CD4-positive, alpha-beta T cell (primary cell): ENCODE measurements at places on chromosomes 16 and 17.

GRCh38 chr16:84643180-84643583 is 5.1 kb upstream of the KLHL36 start:
- H3K27me3 ChIP-seq: no peaks in the 10 kb centered on the region
- H3K4me1 ChIP-seq: peaks cover 44% of the 10 kb centered on the region
- H3K36me3 ChIP-seq: no peaks in the 10 kb centered on the region
- H3K4me3 ChIP-seq: no peak overlapping the region
- H3K27ac ChIP-seq: no peak overlapping the region

DNA sequence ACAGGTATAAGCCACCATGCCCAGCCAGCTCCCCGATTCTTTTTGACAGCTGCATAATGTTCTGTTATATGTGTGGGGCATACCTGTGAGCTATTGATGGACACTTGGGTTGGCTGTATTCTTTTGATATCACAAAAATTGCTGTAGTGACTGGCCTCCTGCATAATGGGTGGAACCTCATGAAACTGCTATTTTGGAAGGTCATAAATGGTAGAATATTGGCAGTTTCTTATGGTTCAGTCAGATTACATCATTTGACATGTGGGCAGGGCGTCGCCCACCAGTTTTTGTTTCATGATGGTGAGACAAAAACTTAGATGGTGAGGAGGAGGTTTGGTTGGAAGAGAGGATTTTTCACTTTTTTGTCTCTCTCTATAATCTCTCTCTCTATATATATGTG is 26.7 kb upstream of the POLR3E start:
- H3K4me3 ChIP-seq: no peak overlapping the region
- peaks cover 27% of the 10 kb centered on the region for H3K36me3 ChIP-seq
- DNase-seq: no peak
- no peak overlapping the region for H3K27ac ChIP-seq
- H3K27me3 ChIP-seq: no peaks in the 10 kb centered on the region
- H3K4me1 ChIP-seq: peaks cover 3% of the 10 kb centered on the region

- H3K27me3 ChIP-seq: no peaks in the 10 kb centered on the region
- H3K27ac ChIP-seq: no peak overlapping the region
- H3K4me3 ChIP-seq: no peak overlapping the region
Observed at GRCh38 chr16:58699151-58699550, 14.6 kb upstream of the SLC38A7 start.

- H3K27me3 ChIP-seq: peaks cover 5% of the 10 kb centered on the region
- H3K4me1 ChIP-seq: no peaks in the 10 kb centered on the region
- H3K4me3 ChIP-seq: no peak overlapping the region
- no peaks in the 10 kb centered on the region for H3K36me3 ChIP-seq
- no peak for DNase-seq
- H3K27ac ChIP-seq: no peak overlapping the region
Observed at GRCh38 chr16:14958970-14959369, 15.9 kb upstream of the PDXDC1 start.

GRCh38 chr16:77660311-77660710 is 62.0 kb upstream of the NUDT7 start:
- no peaks in the 10 kb centered on the region for H3K27me3 ChIP-seq
- no peak for DNase-seq
- H3K27ac ChIP-seq: no peak overlapping the region
- H3K4me3 ChIP-seq: no peak overlapping the region
- no peaks in the 10 kb centered on the region for H3K4me1 ChIP-seq

DNA sequence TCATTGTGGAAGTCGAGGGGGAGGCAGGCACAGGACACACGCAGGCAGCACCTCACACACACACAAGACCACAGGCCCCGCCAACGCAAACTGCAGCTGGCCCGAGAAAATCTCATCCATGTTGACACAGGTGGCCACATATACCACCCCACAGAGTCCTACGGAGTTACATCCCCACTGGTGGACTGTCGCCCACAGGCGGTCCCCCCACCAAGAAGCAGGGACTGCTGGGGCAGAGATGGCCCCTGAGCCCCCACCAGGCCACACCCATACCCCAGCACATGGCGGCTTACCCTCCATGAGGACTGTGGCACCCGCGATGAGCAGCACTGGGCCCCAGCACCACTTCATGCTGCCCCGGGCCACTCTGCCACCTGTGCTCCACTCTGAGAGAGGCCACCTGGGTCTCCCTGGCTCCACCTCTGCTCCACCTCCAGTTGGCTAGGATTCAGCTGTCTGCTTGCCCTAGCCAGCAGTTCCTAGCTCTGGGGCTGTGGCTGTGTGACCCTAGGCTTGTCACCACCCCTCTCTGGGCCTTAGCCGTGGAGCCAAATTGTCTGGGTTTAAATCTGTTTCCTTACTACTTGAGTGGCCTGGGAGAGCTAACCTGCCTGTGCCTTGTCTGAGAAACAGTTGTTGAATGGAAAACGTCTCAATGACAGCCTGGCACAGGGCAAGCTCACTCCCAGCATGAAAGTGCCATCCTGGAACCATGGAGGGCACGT is at the start of gene PRSS53:
Gene PRSS53, minus strand, starts transcription at position 485 of the 725 bp plus-strand sequence. Its CDS starts 134 bp downstream, at position 351.
- H3K27me3 ChIP-seq: no peaks in the 10 kb centered on the region
- no peak for DNase-seq
- H3K27ac ChIP-seq: no peak within 1 kb of the TSS
- H3K4me3 ChIP-seq: no peak within 1 kb of the TSS
- peaks cover 11% of the 10 kb centered on the region for H3K4me1 ChIP-seq

GRCh38 chr16:12732600-12732999 is 71.1 kb downstream of the CPPED1 start:
- H3K4me3 ChIP-seq: no peak overlapping the region
- DNase-seq: no peak
- H3K27me3 ChIP-seq: no peaks in the 10 kb centered on the region
- H3K36me3 ChIP-seq: no peaks in the 10 kb centered on the region
- no peak overlapping the region for H3K27ac ChIP-seq

DNA sequence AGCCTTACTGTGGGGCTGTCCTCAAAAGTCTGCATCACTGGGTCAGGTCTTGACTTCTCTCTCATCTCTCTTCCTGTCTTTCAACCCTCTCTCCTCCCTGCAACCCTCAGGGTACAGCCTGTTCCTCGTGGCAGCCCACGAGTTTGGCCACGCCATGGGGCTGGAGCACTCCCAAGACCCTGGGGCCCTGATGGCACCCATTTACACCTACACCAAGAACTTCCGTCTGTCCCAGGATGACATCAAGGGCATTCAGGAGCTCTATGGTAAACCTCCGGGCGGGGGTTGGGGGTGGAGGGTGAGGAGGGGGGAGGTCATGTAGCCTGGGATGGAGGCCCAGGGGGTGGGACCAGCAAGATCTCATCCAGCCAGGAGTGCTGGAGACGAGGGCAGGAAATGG is 12.7 kb downstream of the MMP2 start:
- H3K4me3 ChIP-seq: no peak overlapping the region
- H3K36me3 ChIP-seq: no peaks in the 10 kb centered on the region
- H3K27ac ChIP-seq: no peak overlapping the region

GRCh38 chr17:2050300-2051060 is 4.4 kb upstream of the HIC1 start:
- no peaks in the 10 kb centered on the region for H3K36me3 ChIP-seq
- H3K27ac ChIP-seq: no peak overlapping the region
- peak overlapping the region; percentile 34 for H3K4me3 ChIP-seq

GRCh38 chr16:14004729-14005315 is 66.3 kb upstream of the MRTFB start:
- peaks cover 4% of the 10 kb centered on the region for H3K4me1 ChIP-seq
- H3K36me3 ChIP-seq: no peaks in the 10 kb centered on the region

- H3K4me1 ChIP-seq: no peaks in the 10 kb centered on the region
- H3K27me3 ChIP-seq: no peaks in the 10 kb centered on the region
- no peaks in the 10 kb centered on the region for H3K36me3 ChIP-seq
Observed at GRCh38 chr16:83743241-83743640, 64.5 kb upstream of the HSBP1 start.

DNA sequence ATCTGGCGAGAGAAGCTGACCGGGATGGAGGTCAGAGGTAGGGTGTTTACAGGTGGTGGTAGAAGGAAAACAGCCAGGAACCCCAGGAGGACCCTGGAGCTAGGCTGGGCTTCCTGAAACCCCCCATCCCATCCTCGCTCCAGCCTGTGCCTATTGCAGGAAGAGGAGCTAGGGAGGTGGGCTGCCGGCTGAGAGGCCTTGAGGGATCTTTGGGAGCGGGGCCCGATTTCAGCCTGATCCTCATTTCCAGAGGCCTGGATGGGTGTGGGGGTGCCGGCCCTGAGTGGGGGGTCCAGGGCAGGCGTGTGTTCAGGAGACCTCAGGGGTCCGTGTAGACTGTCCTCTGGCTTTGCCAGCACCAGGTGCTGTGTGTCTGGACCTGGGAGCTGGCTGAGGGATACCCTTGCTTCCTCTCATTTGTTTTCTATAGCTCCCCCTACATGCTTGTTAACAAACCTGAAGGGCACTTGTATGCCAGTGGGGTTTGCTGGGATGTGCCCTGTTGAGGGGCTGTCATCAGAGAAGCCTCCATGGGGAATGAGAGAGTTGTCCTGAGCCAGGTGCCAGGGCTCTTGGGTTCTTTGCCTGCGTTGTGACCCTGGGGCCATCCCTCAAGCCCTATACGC is 18.9 kb upstream of the RAP1GAP2 start:
- no peak overlapping the region for H3K27ac ChIP-seq
- no peaks in the 10 kb centered on the region for H3K36me3 ChIP-seq
- peaks cover 30% of the 10 kb centered on the region for H3K27me3 ChIP-seq
- H3K4me3 ChIP-seq: peak overlapping the region; percentile 37

- H3K4me1 ChIP-seq: peaks cover 34% of the 10 kb centered on the region
- no peaks in the 10 kb centered on the region for H3K27me3 ChIP-seq
- no peak for DNase-seq
- peak overlapping the region; percentile 81 for H3K4me3 ChIP-seq
Observed at GRCh38 chr17:82064433-82065192, 991 bp downstream of the DUS1L start.

- no peak overlapping the region for H3K4me3 ChIP-seq
- no peak for DNase-seq
- H3K27me3 ChIP-seq: no peaks in the 10 kb centered on the region
- no peaks in the 10 kb centered on the region for H3K36me3 ChIP-seq
- no peak overlapping the region for H3K27ac ChIP-seq
Observed at GRCh38 chr16:30434852-30435251, 5.0 kb upstream of the DCTPP1 start.
